ENCODE measurements at places on chromosomes 4 and X. TPM values are rescaled to one million over a fixed set of nuclear protein-coding genes. Genes with fewer than 3 reads are reported as not detected.

Gene ADAMTS3
- total RNA-seq = 0.07 TPM

- DNase-seq = no peak
Observed at GRCh38 chrX:77502951-77503525, 55.8 kb downstream of the FGF16 start.

- DNase-seq = no peak
Observed at GRCh38 chr4:117845270-117845669, 189.0 kb upstream of the NDST3 start.

- no peak for DNase-seq
Observed at GRCh38 chrX:35040871-35041270, 98.3 kb downstream of the FAM47B start.
